ENCODE measurements at places on chromosomes 1 and 21.

DNA sequence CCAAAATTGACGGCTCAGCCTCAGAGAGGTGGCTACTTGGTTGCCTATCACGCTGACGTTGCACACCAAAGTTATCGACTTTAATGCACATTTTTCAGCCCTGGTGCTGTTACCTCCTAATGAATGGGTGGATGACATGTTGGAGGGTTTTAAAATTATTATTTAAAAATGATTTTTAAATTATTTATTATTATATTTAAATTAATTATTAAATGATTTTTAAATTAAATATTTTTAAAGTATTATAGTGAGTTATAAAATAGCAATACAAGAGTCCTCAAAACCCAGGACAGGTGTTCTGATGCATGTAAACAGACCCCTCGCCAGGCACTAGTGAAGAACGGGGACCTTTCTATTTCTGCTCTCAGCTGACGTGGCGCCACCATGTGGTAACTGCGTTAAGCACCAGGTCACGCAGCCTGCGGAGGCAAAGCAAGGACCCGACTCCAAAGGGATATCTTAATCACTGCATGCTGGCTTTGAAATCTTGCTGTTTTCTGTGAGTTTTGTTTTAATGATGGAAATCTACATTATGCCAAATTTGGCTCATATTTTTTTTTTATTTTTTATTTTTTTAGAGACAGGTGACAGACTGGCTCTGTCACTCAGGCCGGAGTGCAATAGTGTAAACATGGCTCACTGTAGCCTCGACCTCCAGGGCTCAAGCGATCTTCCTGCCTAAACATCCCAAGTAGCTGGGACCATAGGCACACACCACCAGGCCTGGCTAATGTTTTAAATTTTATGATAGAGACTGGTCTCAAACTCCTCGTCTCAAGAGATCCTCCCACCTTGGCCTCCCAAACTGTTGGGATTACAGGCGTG, 22.6 kb downstream of the CASP9 start:
- peak; percentile 34 for DNase-seq

GRCh38 chr1:70458131-70458530, 47.1 kb downstream of the CTH start:
- no peak for DNase-seq

- DNase-seq = no peak
These were observed 89.6 kb downstream of the CCDC185 start for GRCh38 chr1:223482766-223483165.

DNA sequence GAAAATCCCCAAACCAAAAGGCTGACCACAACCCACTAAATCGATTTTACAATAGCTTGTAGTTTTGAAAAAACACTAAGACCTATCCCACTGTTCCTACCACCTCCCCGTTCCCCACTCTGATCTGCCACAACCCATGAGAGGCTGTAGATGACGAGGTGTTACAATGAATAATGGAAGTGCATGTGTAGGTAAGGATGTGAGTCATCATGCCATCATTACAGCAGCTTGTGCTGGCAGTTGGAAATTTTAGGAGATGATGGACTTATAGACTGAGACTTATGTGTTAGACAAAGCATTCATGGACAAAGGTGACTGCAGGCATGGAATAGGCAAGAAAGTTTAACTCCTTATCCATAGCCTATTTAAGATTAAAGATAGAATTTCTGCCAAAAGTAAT, 184.7 kb upstream of the CACYBP start:
- DNase-seq = no peak

GRCh38 chr21:23740463-23740862, 1866.8 kb downstream of the MRPL39 start:
- no peak for DNase-seq

DNA sequence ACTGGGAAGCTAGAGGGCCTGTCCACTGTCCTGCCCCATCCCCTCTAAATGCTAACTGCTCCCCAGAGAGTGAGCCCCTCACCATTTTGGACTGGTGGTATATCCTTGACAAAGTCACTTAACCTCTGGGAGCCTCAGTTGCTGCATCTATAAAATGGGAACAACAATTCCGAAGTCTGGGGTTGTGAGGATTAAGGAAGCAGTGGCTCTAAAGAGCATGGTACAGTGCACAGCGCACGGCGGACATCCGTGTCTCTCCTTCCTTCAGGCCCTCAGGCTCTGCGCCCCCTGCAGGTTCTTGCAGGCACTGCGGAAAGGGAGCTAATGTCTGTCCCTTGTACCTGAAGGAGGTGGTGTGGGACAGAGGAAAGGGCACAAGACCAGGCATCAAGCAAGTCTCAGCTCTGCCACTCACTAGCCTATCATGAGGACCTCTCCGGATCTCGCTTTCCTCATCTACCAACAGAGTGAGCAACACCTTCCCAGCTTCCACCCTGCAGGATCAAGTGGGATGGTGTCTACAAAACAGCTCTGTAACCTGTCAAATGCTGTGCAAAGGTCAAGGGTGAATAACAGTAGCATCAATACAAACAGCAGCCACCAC, 20.1 kb downstream of the ECE1 start:
- DNase-seq = peak; percentile 84

- no peak for DNase-seq
These were observed 22.4 kb upstream of the CD34 start for GRCh38 chr1:207933205-207933800.
